ENCODE measurements at places on chromosomes 7 and 10.
A peak's percentile ranks its signal among the peaks of the same experiment; 100 is the strongest.

GRCh38 chr10:107215681-107216080 lies 51.2 kb upstream of the SORCS1 start:
- no peak for DNase-seq

DNA sequence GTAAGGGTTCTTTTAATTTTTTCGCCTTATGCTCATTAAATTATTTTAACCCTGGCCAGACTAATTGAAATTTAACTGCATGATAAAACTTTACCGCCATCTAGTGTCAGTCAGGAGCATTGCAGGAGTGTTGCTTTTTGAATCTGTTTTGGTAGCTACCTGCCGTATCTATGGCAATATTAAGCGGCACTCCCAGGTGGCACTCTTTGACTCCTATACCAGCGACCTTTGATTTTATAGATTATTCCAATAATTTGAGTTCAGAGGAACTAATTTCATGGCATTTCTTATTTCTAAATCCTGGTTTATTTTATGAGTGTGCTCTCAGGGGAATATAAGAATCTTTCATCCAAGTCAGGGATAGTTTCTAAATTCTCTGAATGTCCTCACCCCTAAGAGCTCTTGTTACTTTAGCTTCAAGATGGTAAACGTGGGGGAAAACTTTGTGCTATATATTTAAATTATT lies 198.9 kb downstream of the REEP3 start:
- no peak for DNase-seq

GRCh38 chr10:88389456-88389855 lies 193.7 kb downstream of the RNLS start:
- DNase-seq = no peak

DNA sequence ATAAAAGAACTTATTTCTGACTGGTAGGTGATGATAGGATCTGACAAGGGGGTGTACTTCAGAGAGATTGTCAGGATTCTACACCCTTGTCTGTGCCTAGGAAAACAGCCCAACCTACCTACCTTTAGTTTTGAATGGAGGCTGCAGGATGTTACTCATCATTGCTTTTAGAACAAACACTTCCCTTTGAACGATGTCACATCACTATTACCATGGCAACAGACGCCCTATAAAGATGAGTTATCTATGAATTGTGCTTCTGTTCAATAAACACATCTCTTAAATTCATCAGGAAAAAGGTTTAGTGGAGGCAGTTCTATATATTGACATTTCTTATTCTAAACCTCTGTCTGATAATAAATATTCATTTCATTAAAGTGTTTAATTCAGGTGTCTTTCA lies 362.4 kb downstream of the CNTNAP2 start:
- no peak for DNase-seq

GRCh38 chr10:80952436-80952835 lies 414.7 kb downstream of the SH2D4B start:
- DNase-seq = no peak

- no peak for DNase-seq
Observed at GRCh38 chr10:101968286-101968939, 87.6 kb downstream of the ARMH3 start.

DNA sequence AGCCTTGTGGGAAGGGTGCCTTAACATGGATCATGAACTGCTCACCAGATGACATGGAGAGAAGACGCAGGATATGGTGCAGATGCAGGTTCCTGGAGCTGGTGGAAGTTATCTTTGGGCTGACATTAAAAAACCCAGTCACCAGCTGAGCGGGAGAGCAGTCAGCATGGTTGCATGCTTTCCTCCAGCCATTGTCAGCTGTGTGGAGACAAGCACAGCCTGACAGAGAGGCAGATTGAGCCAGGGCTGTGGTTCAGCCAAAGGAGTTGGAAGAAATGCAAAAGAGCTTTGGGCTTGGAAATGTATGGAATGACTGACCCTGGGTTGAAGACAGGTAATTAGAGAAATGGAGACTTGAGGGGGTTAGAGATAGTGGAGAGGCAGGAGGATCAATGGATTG lies 79.7 kb downstream of the CPVL start:
- no peak for DNase-seq

DNA sequence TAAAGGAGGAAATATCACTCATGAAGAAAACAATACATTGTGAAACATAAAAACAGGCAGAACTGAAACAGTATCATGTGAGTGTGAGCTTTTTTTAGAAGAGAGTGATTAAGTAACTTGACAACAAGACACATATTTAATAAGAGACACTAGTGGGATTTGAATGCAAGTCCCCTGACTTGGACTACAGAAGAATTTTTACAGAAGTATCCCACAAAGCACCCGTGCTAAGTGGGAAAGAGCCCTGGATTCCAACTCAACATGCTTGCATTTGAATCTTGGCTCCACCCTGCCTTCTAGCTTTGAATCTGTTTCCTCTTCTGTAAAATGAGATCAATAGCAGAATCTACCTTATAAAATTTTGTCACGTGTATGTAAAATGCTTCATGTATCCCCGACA lies 166.2 kb downstream of the ZNF365 start:
- DNase-seq = no peak

- DNase-seq = no peak
Observed at GRCh38 chr10:123897146-123897545, 5.5 kb upstream of the CPXM2 start.

DNA sequence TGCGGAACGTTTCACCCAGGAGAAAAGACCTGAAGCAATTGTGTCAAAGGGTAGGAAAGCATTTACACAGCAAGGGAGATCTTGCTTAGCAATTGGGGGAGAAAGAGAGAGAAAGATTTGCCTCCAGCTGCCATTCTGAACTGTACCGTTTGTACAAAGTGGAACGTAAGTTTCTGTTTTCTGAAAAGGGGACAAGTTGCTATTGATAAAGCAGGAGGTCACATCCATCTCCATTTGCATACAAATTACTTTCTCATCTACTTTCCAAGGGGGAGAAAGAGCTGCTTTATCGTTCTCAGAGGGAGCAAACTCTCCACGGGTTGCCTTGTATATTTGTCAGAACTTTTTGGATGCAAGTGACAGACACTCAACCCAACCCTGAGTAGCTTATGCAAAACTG lies 92.0 kb upstream of the CARD11 start:
- no peak for DNase-seq

DNA sequence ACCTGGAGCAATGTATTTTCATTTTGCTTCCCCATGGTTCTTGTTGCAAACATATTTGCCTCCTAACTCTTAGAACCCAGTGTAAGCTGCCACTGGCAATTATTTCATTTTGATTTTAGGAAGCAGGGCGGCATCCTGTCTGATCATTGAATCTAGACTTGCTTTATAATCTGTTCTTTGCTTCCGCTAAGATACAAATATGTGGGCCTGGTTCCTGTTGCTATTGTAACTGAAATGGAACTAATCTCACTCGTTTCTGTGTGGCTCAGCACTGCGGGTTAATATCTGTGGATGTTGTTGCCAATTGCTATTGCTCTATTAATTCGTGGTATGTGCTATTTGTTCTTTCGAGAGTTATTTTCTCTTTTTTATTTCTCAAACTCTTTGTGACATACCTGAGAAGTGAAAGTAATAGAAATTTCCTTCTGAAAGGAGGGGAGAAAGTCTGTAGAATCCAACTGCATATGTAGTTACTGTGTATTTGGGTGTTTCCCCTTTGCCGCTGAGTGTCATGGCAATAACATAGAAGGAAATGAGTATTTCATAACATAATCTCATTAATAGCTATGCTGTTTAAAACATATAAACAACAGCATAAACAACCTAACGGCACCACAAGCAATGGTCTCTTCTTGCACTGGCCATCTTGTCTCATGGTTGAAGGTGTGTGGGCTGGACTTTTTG lies 62.4 kb downstream of the FZD1 start:
- no peak for DNase-seq

- no peak for DNase-seq
Observed at GRCh38 chr10:64690194-64690593, 1169.0 kb downstream of the REEP3 start.

DNA sequence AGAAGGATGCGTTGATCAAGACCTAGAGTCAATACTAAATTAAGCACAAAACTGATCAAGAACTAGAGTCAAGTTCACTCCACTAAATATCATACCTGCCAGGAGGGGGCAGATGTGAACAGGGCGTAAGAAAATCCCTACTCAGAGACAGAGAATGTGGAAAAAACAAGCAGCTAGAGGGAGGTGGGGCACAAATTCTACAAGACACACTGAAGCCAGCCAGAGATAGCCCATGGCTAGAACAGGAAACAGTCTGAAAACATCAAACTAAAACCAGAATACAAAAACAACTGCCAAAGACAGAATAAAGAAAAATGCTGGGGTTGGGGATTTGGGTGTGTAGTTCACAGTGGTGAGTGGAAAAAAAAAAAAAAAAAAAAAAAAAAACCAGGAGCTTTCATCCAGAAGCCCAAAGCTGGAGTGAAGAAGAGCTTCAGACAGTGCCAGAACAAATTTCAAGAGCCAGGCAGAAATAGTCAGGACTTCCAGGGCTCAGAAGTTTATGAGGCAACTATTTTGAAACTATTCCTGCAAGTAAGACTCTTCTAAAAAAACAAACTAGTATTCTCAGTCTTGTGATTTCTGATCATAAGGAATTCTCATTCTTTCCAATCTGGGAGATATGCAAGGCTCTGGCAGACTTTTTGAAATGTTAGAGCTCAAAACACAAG lies 118.3 kb downstream of the CCDC71L start:
- DNase-seq = peak; percentile 63

DNA sequence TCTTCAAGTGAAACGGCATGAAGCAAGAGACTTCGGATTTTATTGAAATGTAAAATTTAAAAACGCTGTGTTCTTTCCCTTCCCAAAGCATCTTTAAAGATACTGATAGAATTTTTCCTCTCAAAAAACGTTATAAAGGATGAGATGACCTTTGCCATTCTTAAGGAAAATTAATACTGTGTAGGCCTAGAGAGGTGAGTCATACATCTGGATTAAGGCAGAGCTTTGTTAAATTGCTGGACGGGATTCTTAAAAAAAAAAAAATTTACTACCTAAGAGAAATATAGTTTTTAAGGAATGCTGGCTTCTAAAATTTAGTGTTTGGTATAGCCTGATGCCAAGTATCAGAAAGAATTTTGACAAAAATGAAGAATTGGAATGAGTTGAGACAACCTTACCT lies 6.3 kb upstream of the HBP1 start:
- DNase-seq = no peak

DNA sequence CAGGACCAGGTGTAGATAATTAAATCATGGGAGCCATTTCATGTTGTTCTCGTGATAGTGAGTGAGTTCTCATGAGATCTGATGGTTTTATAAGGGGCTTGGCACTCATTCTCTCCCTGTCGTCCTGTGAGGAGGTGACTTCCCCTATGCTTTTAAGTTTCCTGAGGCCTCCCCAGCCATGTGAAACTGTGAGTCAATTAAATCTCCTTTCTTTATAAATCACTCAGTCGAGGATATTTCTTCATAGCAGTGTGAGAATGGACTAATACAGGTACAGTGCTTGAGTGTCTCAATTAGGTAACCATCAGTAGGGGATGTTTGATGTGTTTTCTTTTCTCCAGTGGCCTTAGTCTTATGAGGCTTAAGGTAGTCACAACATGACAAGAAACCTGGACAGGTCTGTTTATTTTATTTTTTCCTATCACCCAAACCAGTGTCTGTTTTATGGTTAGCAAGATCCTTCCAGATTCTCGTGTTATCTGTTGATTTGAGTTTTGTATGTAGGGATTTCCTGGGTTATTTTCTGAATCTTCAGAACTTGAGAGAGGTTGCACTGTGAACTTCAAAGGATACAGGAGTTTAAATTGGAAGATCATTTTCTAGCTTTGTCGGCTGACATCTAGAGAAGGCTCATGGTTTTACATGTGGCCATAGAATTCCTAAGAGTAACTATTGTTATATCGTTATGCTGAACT lies 32.1 kb downstream of the UMAD1 start:
- no peak for DNase-seq

GRCh38 chr10:91944880-91945630 lies 21.5 kb downstream of the BTAF1 start:
- DNase-seq = no peak

GRCh38 chr10:69061305-69062161 lies 26.4 kb upstream of the SRGN start:
- peak; percentile 25 for DNase-seq

GRCh38 chr10:84296091-84296981 lies 32.1 kb upstream of the CCSER2 start:
- no peak for DNase-seq

DNA sequence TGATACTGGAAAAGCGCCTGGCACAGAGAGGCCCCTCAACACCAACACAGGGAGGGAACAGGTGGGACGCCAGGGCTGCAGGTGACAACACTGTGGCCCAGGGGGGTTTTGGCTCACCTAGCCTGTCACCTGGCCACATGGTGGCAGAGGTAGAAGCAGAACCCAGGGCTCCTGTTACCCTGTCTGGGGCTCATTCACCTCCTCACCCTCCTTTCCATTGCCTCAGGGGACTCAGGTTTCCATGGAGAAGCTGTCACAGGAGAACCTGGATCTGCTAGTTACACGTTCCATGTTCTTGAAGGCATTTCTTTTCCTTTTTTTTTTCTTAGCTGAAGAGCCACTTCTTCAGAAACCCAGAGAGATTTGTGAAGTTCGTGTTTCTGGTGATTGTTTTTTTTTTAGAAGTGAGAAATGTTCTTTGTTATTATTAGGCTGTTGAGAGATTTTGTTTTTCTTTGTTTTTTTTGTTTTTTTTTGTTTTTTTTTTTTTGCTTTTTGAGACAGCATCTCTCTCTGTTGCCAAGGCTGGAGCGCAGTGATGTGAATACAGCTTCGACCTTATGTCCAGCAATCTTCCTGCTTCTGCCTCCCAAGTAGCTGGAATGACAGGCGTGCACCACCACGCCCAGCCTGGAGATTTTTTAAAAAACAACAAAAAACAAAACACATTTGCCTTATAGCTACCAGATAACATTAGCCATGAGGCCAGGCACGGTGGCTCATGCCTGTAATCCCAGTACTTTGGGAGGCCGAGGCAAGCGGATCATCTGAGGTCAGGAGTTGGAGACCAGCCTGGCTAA lies 16.0 kb downstream of the DENND2A start:
- no peak for DNase-seq

DNA sequence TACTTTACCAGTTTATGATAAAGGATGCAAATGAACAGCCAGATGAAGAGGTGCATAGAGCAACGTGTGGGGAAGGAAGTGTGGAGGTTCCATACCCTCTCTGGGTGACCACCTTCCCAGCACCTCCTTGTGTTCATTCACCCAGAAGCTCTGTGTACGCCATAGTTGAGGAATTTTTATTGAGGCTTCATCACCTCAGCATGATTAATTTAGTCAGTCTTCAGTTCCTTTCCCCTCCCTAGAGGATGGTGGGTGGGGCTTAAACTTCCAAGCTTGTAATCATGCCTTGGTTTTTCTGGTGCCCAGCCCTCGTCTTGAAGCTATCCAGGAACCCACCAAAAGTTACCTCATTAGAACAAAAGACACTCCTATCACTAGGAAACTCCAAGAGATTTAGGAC lies 162.7 kb downstream of the PLCE1 start:
- DNase-seq = no peak

GRCh38 chr7:23164846-23165245 lies 17.0 kb upstream of the NUP42 start:
- no peak for DNase-seq

DNA sequence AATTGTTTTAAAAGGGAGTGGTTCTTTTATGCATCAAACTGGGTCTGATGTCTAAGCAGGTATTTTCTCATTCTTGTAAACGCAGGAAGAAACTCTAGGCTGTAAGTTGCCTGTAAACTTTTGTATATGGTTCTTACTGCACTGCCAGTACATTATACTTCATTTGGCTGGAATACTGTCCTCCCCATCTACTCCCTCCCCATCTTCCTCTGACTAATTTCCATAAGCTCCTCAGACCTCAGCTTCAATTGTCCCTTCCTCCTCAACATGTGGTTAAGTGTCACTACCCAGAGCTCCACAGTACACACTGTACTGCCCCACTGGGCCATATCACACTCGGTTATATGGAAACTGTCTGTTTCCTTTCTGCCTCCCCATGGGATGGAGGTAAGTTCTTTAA lies 161.4 kb upstream of the MDFIC start:
- DNase-seq = no peak

- DNase-seq = no peak
Observed at GRCh38 chr7:2607122-2607922, 24.5 kb upstream of the TTYH3 start.

All from breast epithelium (tissue), 4 donors.